ENCODE measurements at places on chromosomes 13 and 19.

GRCh38 chr13:24199016-24199415, 38.5 kb downstream of the SPATA13 start:
- DNase-seq = no peak

- DNase-seq = no peak
These were observed 213.4 kb downstream of the ENOX1 start for GRCh38 chr13:43573361-43573740.

- no peak for DNase-seq
These were observed 2.9 kb downstream of the KASH5 start for GRCh38 chr19:49390929-49391359.

- no peak for DNase-seq
These were observed 630 bp downstream of the NUCB1 start for GRCh38 chr19:48900477-48901406.

DNA sequence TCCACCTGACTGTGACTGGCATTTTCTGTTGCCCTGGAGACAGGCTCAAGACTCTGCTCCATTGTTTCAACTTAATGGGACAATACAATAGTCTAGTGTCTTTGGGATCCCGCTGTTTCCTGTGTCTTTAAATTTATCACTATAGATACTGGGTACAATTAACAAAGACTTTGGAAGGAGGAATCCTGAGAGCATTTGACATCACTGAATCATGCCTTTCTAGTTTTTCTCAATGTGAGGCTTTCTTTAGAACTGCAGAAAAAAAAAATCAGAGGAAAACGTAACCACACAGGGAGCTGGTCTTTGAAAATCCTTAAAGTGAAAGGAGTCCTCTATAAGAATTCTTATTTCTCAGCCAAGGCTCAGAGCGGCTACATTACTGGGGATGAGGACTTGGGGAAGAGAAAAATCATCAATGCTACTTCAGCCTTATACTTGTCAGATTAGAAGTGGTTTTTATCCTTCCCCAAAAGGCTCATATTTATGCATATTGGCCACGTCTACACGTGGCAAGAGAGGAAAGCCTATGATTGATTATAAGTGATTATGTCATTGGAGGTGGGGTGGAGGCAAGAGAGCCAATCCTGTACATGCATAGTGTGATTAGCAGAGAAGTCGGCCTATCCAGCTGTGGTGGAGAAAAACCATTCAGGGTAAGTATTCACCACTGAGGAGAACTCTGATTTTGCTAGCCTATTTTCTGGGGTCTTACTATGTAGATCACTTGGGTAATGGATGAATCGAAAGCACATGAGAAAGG, 34.4 kb upstream of the UBL3 start:
- no peak for DNase-seq

Measured in cortex of kidney (tissue), 1 donor.